ENCODE measurements at places on chromosomes 2 and 18. TPM values are rescaled to one million over a fixed set of nuclear protein-coding genes. Genes with fewer than 3 reads are reported as not detected.

ZNF385B gene
- 0.11 TPM for total RNA-seq

- no peak for DNase-seq
Observed at GRCh38 chr2:17658251-17658843, 95.3 kb downstream of the SMC6 start.

TEX44 gene
- not detected for total RNA-seq

TMEM37 gene
- 13.6 TPM for total RNA-seq

GRCh38 chr2:212176151-212176550 lies 362.5 kb downstream of the ERBB4 start:
- DNase-seq, result no peak

DNA sequence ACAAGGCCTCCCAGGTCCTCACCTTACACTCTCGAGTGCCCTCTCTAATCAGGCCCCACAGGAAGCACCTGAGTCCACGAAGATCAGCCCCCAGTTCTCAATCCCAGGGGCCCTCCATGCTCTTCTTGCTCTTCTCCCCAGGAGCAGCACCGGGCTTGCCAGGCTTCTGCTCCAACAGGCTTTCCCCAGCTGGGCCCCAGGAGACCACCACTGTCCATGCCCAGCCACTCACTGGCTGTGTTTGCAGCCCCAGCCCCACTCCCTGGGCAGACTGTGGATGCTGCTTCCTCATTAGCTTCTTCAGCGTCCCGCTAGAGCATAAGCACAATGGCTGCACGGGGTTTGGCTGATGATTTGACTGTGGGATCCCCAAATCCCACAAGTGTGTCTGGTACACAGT lies 781.9 kb downstream of the GALR1 start:
- no peak for DNase-seq

DNA sequence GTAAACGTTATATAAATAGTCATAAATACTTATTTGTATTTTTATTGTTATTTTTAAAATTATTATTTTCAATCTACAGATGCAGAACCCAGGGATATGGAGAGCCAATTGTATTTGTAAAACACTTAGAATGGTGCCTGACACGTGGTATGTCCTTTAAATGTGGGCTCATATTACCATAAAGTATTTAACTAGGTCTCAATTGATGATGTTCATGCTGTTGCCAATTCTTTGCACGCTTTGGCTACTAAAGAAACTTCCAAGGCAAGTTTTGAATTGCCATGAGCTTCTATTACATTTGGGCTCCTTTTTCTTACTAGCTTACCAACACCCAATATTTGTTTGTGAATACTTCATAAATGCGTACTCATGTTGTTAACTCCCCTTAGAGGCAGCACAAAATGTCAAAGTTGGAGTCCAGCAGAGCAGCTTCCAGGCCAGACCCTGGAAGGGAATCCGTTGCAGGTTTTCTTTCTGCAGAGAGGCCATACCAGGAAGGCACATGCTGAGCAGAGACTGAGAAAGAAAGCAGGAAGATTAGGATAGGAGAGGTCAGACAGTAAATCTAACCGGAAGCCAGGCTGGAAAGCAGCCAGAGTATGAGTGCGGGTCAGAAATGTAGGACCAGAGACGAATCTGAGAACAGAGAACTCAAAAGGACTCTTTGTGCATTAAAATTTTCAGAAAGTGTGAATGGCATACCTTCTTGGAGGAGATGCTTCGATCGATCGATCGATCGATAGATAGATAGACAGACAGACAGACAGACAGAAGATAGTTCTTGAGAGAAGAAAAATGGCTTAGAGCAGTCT lies 4.2 kb upstream of the NOSTRIN start:
- no peak for DNase-seq

- DNase-seq, result no peak
Observed at GRCh38 chr2:59884166-59884565, 669.3 kb downstream of the BCL11A start.

DNA sequence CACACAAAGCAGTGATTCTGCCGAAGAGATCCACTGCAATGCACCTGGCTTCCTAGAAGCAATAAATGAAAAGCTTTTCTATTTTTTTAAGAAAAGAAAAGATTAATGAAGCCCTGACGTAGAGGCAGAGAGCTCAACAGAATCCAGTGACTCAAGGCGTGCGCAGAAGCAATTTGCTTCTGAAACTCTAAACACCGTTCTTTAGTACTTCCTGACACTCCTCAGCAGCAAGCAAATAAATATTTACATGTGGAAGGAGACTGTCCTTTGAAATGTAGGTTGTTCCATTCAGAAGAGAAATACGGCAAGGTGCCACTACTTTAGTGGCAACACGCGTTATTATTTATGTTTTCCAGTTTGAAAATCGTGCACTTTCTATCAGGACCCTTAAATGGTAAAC lies 126.2 kb upstream of the ZNF516 start:
- DNase-seq, result no peak

DNA sequence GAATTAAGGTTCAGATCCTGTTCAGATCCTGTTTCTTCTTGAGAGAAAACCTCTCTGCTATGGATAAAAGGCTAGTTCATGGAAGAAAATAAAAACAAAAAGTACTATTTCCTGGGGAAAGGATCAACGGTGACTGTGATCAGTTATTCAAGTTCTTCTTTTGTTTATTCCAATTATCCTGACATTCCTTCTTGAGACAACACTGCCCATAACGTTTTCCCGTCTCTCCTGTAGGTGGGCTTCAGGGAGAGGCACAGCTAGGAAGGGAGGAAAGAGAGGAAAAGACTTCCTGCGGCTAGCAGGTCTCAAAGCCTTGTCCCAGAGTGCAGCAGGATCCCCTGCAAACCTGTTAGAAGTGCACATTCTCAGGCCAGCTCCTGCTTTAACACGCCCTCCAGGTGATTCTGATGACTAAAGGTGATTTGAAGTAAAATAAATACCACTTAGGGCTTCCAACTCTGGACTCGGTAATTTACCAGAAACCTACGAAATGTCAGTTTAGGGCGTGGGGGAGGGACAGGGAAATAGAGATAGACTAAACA lies 4.5 kb upstream of the FHL2 start:
- no peak for DNase-seq

GRCh38 chr2:225472161-225472560 lies 72.7 kb downstream of the NYAP2 start:
- DNase-seq, result no peak

- no peak for DNase-seq
Observed at GRCh38 chr18:26014462-26014861, 76.0 kb downstream of the SS18 start.

RAB27B gene
- total RNA-seq, result 1.3 TPM

CNGA3 gene
- total RNA-seq, result not detected

SATB2 gene
- total RNA-seq, result 4.0 TPM

DNA sequence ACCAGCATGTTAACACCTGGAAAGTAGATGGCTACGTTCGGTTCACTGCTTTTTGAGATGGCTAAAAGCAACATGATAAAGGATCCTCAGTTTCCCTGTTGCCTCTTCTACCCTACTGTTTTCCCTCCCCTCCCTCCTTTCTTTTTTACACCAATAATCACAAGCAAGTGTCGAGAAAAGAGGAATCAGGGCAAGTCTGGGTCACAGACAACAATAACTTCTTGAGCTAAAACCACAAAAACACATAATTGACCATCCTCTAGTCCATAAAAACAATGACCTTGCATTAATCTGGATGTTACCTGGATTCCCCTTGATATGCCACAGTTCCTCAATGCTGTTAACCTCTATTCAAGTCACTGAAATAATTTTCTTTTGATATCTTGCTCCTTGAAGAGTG lies 736.6 kb upstream of the GCFC2 start:
- DNase-seq, result no peak

- DNase-seq, result no peak
Observed at GRCh38 chr2:218981881-218982585, 3.0 kb downstream of the FEV start.

- DNase-seq, result no peak
Observed at GRCh38 chr2:239222706-239223309, 178.0 kb downstream of the HDAC4 start.

UGT1A4 gene
- not detected for total RNA-seq

GAL3ST2 gene
- total RNA-seq, result 0.86 TPM

CKAP2L gene
- 8.6 TPM for total RNA-seq

KCNF1 gene
- 0.83 TPM for total RNA-seq

SCYGR4 gene
- not detected for total RNA-seq

DNA sequence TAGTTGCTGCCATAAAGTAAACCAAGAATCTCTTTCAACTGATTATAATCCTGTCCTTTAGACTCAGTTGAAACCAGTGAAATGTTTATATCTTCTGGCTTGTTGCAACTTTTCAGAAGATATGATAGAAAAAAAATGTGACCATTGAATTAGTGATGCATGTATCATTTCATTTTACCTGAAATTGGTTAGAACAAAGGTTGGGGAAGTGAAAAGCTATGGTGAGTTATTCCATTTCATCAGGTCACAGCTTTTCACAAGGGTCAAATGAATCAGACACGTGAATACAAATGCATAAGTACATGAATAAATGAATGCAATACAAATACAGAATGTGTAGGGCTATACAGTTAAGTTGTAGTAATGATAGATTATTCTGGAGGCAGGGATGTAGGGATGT lies 15.1 kb downstream of the CCDC85A start:
- DNase-seq, result no peak

DNA sequence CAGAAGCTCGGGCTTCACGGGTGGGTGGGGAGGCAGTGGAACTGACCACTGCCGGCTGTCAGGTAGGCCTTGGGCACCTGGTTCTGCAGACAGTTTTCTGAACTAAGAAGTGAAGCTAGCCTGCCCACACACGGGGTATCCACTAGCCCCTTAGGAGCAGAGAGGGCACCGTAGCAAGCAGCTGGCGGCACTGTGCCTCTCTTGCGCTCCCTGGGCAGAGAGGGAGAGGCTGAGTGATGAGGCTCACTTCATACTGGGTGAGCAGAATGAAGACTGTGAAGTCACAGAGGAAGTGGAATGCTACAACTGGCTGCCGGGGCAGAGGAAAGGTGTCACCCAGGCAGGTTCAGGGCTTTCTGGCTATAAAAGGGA lies 753 bp downstream of the ITPRIPL1 start:
- DNase-seq, result no peak

FAM117B gene
- total RNA-seq, result 29.5 TPM

WDR35 gene
- total RNA-seq, result 13.5 TPM

DNA sequence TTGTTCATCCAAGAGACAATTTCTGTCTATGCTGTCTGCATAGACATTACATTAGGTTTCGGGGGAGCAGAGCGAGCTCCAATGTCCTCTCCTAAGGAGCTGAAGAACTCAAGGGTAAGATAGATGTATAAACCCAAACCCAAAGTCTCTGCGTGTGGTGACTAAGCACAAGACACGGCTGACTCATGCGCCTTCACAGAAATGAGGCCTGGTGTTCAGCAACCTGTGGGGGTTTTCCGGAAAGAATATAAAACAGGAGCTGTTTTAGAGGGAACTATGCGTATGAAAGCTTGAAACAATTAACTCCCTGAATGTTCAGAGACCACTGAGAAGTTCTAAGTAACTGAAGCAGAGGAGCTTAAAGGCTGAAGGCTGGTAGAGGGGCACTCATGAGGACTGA lies 154.7 kb downstream of the SOX11 start:
- no peak for DNase-seq

SP110 gene
- total RNA-seq, result 28.8 TPM

GRCh38 chr18:41073372-41073954 lies 881.6 kb upstream of the PIK3C3 start:
- no peak for DNase-seq

MC4R gene
- not detected for total RNA-seq

DNA sequence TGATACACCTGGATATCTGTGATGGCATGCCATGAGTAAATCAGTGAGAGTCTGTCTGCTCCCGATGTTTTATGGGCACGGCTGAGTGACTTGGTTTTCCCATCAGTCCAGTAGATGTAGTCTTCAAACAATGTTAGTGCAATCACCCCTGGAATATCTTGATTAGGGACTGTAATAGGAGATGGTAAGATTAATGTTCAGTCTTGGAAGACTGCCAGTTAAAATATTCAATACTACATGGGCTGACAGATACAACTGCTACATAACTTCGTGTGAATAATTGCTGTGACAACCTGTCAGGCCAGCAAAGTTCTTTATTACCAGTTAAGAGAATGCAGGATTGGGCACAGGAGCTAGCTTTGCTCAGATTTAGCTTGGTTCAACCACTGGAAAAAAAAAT lies 1673.3 kb downstream of the LRP1B start:
- no peak for DNase-seq

- no peak for DNase-seq
Observed at GRCh38 chr2:232854082-232854481, 16.0 kb upstream of the SNORC start.

LCT gene
- total RNA-seq, result not detected

GRCh38 chr18:75052475-75052874 lies 156.5 kb downstream of the PTGR3 start:
- no peak for DNase-seq

Measured in mesothelial cell of epicardium (in vitro differentiated cells).